Stimulated activated CD8-positive, alpha-beta memory T cell treated with anti-CD3 and anti-CD28 coated beads, Interleukin-7, amount 100 ng/mL, for 1 hour (primary cell): ENCODE measurements at places on chromosomes 12 and 14.

GRCh38 chr12:3107071-3107583 lies 29.9 kb downstream of the TSPAN9 start:
- DNase-seq, result no peak

DNA sequence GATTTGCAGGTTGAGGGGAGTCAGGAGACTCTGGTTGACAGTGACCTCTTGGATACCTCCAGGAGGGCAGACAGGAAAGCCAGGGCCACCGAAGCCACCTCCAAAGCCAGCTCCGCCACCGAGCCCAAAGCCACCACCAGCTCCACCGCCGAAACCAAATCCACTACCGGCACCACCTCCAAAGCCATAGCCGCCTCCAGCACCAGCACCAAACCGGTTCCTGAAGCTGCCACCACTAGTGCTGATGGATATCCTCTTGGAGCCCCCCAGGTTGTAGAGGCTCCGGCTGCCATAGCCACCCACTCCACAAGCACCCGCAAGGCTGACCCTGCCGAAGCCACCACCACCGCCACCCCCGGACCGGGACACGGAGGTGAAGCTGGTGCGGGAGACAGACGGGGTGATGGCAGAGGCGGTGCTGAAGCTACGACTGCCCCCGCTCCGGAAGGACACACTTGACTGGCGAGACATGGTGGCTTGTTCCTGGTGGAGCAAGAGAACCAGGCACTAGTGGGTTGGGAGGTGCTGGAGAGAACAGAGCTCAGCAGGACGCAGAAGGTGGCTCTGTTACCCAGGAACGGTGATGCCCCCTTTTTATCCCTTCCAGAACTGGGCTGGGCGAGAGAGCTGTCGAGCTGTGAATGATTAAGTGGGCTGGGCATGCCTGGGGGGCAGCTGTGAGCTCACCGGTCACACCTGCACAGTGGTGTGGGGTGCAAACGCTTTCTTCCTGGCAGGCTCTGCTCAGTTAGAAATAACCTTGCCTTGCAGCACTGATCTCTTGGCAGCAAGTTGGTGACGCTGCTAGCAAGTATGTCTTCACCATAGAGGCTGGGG lies at the start of gene KRT5:
Gene KRT5, minus strand, starts transcription at position 569 of the 837 bp plus-strand sequence. Its CDS starts 98 bp downstream, at position 471.
- no peak for DNase-seq

DNA sequence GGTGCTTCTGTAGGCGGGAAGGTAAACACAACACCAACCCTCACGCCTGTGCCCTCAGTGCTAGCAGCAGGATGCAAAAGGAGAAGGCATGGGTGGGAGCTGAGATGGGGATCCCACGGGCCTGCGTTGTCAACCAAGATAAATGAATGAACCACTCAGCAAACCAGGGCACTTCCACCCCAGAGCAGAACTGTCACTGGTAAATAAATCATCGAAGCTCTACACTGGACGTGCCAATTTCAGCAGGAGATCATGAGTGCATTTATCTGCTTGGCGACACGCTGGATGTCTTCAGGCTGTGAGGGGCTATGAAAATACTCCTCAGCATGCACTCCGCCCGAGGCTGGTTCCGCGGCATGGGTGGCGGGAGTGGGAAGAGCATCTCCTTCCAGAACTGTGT lies 33.2 kb downstream of the HSPB8 start:
- no peak for DNase-seq

DNA sequence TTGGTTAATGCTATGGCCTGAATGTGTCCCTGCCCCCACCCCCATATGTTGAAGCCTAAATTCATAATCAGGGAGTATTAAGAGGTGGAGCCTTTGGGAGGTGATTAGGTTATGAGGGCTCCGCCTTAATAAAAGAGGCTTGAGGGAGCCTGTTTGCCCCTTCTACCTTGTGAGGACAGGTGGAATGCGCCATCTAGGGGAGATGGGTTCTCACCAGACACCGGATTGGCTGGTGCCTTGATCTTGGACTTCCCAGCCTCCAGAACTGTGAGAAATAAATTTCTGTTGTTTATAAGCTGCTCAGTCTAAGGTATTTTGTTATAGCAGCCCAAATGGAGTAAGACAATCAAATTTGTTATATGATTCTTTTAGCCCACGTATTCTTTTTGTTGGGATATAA lies 148.3 kb downstream of the PTCSC3 start:
- no peak for DNase-seq

GRCh38 chr12:58341791-58342190 lies 400.4 kb downstream of the ATP23 start:
- DNase-seq, result no peak

GRCh38 chr14:53019406-53019805 lies 68.6 kb upstream of the FERMT2 start:
- no peak for DNase-seq

DNA sequence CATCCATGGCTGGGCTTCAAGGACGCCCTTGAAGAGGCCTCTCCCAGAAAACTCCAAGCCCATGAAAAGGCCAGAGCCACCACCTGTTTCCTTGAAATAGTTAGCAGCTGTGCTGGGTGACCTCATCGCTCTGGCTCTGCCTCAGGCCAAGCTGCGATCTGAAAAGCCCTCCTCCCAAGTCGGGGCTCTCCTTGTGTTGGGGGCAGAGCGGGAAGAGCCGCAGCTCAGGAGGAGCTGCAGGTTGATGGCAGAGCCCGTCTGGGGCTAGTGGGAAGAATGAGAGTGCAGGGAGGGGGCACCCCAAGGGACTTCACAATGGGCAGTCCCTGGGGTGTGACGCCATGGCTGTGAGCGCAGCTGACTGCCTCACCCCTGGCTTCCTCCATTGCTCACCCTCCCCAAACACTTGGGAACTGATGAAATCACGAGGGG lies 50.0 kb upstream of the STON2 start:
- no peak for DNase-seq

DNA sequence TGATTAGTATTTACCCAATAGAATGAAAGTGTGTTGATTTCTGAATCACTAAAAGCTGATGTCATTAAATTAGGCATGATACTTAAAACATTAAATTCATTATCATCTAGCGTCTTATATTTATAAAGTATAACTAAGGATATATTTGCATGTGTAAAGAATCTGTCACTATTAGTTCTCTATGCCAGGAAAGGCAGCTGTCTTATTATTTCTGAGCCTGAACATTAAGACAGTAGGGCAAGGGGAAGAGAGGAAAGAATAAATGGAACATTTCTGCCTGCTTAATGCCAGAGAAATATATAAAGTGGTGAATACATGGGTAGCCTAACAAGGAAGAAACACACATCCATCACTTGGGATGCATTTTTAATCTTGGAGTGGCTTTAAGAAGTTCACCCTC lies 965.1 kb upstream of the TMEM132C start:
- DNase-seq, result no peak

DNA sequence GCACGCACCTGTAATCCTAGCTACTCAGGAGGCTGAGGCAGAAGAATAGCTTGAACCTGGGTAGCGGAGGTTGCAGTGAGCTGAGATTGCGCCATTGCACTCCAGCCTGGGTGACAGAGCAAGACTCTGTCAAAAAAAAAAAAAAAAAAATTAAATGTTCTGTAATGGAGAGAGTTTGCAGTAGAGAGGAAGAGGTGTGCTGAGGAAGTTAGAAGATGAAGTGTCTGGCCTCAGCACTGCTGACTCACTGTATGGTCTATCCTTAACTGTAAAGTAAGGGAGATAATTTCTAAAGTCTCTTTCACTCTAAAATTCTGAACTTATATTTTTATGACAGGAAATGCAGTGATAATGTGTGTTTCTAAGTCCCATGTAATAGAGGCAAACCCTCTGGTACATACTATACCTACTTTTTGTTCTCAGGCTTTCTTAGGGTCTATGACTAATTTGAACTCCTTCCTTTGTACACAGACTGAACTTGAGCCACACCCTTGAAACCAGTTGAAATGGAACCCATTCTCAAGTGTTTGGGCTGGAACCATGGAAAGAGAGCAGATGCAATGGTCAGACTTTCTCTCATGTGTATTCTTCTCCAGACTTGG lies 278.1 kb upstream of the FAR2 start:
- DNase-seq, result no peak

GRCh38 chr14:50528000-50528399 lies 4.4 kb downstream of the MAP4K5 start:
- no peak for DNase-seq

DNA sequence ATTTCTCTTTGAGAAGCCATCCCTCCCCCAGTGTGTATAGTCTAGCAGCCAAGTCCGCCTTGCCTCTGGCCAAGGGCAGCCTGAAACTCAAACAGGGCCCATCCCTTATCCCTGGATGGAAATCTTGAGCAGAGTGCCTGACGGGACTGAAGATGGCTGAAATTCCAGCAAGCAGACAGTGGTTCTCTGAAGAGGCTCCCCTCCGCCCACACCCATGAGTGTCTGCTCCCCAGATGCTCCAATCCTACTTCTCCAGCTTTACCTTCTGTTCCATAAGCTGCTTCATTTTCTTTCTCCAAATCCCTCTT lies 396.2 kb downstream of the NUAK1 start:
- DNase-seq, result no peak

- DNase-seq, result no peak
Observed at GRCh38 chr14:71399057-71399487, 491.8 kb downstream of the PCNX1 start.

GRCh38 chr12:127655691-127656090 lies 611.3 kb upstream of the TMEM132C start:
- DNase-seq, result no peak

DNA sequence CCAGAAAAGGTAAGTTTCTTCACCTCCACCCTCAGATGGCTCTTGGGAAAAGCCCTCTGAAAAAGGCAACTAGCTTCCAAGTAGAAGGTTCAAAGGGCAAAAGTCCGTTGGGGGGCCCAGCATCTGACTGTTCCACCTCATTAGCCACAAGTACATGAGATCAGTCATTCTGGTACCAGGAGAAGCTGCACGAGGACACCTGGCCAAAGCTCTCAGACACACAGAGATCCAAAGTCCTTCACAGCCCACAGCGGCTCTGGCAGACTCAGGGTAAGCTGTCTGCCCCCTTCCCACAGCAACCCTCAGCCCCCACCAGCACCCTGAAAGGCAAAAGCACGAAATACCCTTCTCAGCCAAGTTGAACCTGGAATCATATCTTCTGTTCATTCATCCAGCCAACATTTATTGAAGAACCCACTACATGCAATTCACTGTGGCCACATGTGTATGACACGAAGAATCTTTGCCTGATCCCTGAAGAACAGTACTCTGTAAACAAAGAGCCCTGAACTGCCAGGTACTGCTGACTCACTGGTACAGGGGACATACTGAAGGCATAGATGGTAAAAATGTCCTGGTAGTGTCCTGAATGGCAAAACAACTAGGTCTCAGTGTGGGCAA lies 19.0 kb downstream of the SLC7A7 start:
- no peak for DNase-seq

GRCh38 chr14:97975216-97975615 lies 1178.0 kb downstream of the VRK1 start:
- no peak for DNase-seq

GRCh38 chr12:27866373-27867101 lies 86.5 kb upstream of the MANSC4 start:
- DNase-seq, result no peak

- DNase-seq, result no peak
Observed at GRCh38 chr12:97545804-97546203, 83.2 kb downstream of the RMST start.

DNA sequence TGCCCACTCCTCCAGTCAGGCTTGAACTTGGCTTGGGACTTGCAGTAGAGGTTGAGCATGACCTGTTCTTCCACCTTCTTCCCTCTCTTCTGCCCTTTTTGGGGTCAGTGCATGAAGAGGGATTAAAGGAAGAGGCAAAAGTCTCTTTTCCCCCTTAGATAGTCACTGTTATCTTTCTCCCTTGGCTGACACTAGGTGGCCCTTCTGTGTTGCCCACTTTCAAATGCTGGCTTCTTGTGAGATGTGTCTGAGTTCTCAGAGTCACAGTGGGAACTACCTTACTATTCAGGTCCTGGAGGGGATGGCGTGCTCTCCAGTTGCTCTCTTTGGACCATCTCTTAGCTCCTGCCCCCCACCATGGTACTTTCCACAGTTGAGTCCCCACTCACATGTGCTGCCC lies 73.6 kb downstream of the GPR65 start:
- no peak for DNase-seq

GRCh38 chr14:71387753-71388152 lies 480.5 kb downstream of the PCNX1 start:
- no peak for DNase-seq

GRCh38 chr12:109738878-109739665 lies 25.4 kb downstream of the FAM222A start:
- DNase-seq, result no peak

- no peak for DNase-seq
Observed at GRCh38 chr12:124622331-124622730, 54.9 kb upstream of the NCOR2 start.

GRCh38 chr12:593396-594270 lies 69.6 kb downstream of the NINJ2 start:
- no peak for DNase-seq

GRCh38 chr14:34075042-34075744 lies 124.3 kb upstream of the EGLN3 start:
- no peak for DNase-seq

DNA sequence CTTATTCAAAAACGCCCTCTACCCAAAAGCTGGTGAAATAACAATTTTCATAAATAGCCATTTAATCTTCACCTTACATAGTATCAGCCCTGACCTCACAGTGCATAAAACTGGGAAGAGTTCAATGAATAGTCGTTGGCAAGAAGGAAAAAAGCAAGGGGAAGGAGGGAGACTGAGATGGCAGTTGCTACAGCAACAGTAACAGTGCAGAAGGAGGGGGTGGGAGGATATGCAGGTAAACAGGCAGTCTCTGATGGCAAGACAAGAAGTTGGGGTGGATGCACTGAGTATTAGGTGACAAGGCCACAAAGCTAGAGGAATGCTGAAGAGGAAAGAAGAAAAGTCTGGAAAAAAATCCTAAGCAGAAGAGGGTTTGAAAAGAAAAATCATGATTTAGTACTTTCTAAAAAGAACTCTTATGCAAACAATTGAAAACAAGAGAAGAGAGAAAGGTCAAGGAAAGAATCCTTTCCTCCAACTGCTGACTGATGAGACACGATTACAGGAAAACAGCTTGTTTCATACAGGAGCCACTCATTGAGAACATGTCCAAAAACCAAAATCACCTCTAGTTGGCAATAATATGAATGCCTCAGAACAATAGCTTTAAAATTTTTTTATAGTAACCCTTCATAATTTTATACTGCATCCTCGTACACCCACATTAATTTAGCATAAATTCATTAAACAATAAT lies 56.0 kb downstream of the DCAF5 start:
- no peak for DNase-seq

- DNase-seq, result no peak
Observed at GRCh38 chr14:75013290-75013689, 10.6 kb downstream of the EIF2B2 start.
